ENCODE measurements at places on chromosomes 3 and 15. TPM values are rescaled to one million over a fixed set of nuclear protein-coding genes. Genes with fewer than 3 reads are reported as not detected.

Gene ST3GAL6
- total RNA-seq, result 4.1 TPM

Gene PRR23A
- total RNA-seq, result not detected

Gene GOLGA8T
- not detected for total RNA-seq

Gene PFN2
- 81.3 TPM for total RNA-seq

Gene UBE2E1
- 58.5 TPM for total RNA-seq

Gene LSMEM2
- not detected for total RNA-seq

Gene C2CD4B
- not detected for total RNA-seq

All from mesangial cell (primary cell).